IMR-90 (cell line): ENCODE measurements at places on chromosomes 7 and 10. TPM values are rescaled to one million over a fixed set of nuclear protein-coding genes. Genes with fewer than 3 reads are reported as not detected.

DNA sequence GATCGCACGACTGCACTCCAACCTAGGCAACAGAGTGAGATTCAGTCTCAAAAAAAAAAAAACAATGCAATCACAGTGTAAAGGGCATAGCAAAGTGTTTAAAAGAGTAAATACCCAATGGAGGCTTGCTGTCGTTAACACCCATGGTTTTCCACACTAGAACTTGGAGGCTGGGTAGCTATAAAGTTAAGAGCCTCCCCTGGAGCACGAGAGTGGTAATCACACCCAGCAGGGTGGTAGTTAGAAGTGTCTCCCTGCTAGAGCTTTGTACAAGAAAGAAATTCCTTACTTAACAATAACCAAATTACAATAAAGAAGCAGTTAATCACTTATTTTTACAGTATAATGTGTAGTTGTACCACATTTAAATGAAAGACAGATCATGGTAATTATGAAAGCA, 1078.9 kb downstream of the NRG3 start:
- no peak for DNase-seq

- no peak for DNase-seq
These were observed 28.1 kb upstream of the LRRC4 start for GRCh38 chr7:128059143-128059988.

Gene ZNF679
- not detected in 2 replicates for total RNA-seq

DNA sequence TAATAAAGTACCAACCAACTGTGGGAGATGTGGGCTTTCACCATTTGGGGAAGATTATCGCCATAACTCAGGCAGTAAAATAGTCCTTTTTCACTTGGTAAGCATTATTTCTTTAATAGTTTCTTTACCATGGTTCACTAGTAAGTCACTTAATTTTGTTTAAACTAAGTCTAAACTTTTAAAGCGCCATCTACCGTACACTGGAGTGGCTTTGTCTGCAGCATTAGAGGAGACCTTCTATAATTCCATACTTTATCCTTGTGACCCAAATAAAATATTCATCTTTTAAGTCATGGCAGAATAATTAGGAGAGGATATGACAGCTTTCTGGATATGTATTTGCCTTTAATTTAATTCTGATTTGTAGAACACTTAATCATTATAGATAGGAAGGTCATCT, 468.0 kb downstream of the MAGI2 start:
- DNase-seq: no peak

GRCh38 chr10:20202337-20202736, 386.1 kb downstream of the PLXDC2 start:
- no peak for DNase-seq

Gene GRM8
- not detected in 2 replicates for total RNA-seq

Gene AKR1C8
- not detected in 2 replicates for total RNA-seq

Gene MSMB
- total RNA-seq: not detected in 2 replicates

DNA sequence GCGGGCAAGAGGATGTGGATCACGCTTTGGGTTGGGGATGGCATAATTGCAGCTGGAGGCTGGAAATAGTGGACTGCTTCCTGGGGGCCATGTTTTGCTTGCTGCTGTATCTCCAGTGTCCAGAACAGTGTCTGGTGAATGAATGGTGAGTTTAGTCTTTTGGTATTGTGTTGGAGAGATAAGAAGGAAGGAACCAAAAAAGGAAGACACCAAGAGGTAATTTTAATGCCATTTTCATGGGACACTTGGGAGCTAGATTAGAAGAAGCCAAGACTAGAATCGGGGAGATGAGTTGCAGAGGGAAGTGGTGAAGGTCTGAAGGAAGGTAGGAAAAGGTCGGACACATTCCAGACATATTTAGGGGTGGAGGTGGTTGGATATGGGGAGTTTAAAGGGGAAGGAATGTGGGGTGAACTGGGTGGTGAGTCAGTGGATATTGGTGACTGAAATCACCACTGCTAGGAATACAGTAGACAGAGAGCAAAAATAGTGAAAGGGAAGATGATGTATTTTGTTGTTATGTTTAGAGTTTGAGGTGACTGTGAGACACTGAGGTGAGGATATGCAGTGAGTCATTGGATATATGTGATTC, 76.7 kb downstream of the CCNY start:
- peak; percentile 61 for DNase-seq

Gene TFAM
- total RNA-seq: 16.7 and 26.1 TPM in 2 replicates

Gene CALD1
- total RNA-seq: 487 and 532 TPM in 2 replicates

GRCh38 chr10:85594239-85594638, 772.4 kb downstream of the GRID1 start:
- no peak for DNase-seq

DNA sequence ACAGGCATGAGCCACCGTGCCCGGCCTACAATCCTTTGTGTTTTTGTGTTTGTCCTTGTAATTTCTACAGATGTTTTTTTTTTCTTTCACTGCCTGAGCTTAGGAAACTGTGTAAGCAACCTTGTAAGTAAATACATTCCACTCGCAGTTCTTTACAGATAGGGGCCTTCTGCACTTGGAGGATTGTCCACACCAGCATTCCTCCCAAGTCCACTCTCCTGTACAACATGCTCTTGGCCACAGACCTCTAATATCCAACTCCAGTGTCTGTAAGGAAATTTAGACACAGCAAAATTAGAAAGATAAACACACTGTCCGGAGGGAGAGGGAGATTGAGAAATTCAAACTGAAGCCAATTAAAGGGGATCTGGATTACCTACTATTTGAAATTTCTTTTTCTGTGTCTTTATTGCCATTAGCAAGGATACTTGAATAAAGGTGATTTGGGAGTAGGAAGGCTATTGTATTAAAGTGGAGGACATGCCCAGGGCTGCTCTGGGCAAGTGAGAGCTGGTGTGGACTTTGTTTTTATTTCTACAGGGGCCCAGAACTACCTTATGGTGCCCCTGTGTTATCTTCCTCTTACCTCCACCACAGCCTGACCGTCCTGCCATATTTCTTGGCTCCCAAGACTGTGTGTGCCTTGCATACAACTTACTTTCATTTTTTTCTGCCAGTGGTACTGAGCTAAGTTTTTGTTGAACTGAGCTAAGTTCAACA, 9.7 kb downstream of the MXI1 start:
- no peak for DNase-seq

DNA sequence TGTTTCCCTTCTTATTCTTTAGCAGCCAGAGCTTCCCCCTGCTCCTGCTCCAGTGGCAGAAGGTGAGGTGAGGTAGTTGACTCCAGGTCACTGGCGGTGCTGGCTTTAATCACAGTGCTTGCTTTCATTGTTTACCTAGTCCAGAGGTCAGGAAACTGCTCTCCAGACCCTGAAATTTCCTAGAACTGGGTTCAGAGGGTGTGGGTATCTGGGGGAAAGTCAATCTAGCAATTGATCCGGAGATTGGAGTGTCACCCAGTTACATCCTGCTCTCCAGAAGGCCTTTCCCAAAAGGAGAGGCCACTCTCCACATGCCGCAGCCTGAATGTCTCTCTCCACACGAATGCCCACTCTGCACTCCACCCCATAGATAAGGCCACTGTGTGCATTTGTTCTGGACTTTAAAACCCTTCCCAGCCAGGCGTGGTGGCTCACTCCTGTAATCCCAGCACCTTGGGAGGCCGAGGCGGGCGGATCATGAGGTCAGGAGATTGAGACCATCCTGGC, 2.1 kb upstream of the MBL2 start:
- no peak for DNase-seq

GRCh38 chr7:151366880-151367222, 25.2 kb downstream of the NUB1 start:
- peak; percentile 91 for DNase-seq

Gene CPVL
- total RNA-seq: not detected in 2 replicates
